Neural crest cell (in vitro differentiated cells): ENCODE measurements at places on chromosomes 3 and 15.

DNA sequence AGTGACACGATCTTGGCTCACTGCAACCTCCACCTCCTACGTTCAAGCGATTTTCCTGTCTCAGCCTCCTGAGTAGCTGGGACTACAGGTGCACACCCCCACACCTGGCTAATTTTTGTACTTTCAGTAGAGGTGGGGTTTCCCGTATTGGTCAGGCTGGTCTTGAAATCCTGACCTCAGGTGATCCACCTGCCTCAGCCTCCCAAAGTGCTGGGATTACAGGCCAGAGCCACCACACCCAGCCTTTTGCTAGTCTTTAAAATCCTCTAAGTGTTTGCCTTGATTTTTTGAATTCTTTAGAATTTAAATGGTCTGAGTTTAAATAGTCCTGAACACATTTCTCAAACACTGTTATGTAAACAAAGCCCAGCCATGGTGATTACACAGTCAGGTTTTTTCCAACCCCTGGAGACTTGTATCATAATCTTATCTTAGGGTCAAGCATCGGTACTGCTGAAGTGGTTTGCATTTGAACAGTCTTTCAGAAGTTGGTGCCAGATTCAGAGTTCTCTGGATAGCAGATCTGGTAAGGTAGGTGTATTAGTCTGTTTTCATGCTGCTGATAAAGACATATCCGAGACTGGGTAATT, 28.2 kb upstream of the PIAS1 start:
- DNase-seq: no peak

DNA sequence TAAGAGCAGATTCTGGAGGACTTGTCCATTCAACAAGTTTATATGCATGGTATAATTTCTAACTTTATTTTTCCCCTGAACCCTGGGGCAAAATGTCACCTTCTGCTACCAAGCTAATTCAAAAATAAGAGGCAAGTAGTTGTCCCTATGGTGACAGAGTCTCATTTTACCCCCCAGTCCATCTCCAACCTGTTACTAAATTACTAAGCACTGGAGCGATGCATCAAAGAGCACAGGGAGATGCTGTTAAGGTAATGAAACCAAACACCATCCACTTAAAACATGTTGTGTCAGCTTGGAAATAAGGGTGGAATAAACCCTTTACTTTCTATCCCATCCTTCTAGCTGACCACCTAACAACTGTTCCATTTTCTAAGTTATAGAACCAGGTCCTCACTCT, 417.4 kb upstream of the ATP11B start:
- no peak for DNase-seq

GRCh38 chr15:91947683-91948608, 94.4 kb downstream of the SLCO3A1 start:
- DNase-seq: no peak

GRCh38 chr15:99983171-99983885, 250.1 kb upstream of the LYSMD4 start:
- no peak for DNase-seq

- no peak for DNase-seq
Measured at GRCh38 chr3:111666041-111666735, 71.0 kb upstream of the ZBED2 start.

GRCh38 chr15:73518180-73518862, 75.4 kb downstream of the REC114 start:
- DNase-seq: no peak

GRCh38 chr3:55630280-55630920, 143.3 kb upstream of the WNT5A start:
- no peak for DNase-seq

- no peak for DNase-seq
Measured at GRCh38 chr3:17775073-17775472, 32.6 kb upstream of the TBC1D5 start.

GRCh38 chr3:131222599-131222998, 159.0 kb upstream of the NUDT16 start:
- DNase-seq: no peak
